ENCODE measurements at places on chromosomes 7 and 10. TPM values are rescaled to one million over a fixed set of nuclear protein-coding genes. Genes with fewer than 3 reads are reported as not detected.

DNA sequence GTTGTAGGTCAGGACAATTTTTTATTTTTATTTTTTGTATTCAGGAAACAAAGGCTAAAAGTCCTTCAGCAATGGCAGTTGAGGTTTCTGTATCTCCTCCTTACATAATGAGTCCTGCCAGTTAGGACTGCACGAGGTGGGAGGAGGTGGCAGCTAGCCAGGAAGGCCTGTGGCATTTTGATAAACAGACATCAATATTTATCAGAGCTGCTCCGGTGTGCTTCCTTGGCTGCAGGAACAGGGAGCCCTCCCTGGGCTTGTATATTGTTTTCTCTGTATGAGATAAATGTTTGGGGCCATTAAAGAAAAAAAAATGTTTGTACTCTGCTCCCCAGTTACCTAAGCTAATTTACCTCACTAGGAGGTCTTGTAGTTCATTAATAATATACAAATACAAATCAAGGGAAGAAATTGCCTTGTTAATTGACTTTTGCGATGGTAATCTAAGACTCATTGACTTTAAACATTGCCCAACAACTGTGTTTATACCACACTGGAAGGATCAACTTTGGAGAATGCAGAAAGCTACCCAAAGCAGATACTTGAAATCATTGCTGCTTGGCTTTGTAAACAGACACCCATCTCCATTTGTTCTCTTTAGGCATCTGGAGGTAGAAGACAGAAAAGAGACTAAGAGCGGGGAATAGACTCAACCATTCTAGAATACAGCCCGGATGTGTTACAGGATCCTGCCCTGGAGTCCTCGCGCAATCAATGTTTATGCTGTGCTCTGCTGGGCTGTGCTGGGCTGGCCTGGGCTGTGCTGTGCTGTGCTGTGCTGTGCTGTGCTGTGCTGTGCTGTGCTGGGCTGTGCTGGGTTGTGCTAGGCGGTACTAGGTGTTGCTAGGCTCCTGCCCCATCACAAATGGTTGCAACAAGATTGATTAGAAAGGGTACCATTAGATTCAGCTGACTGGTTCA is 36.5 kb upstream of the PDZD8 start:
- DNase-seq = no peak
- no peaks in the 10 kb centered on the region for H3K27me3 ChIP-seq
- peaks cover 4% of the 10 kb centered on the region for H3K4me1 ChIP-seq
- H3K4me3 ChIP-seq = no peak overlapping the region

GRCh38 chr10:84156768-84157167 is 16.8 kb upstream of the GPR15LG start:
- H3K4me1 ChIP-seq = no peaks in the 10 kb centered on the region
- H3K27ac ChIP-seq = no peak overlapping the region
- peaks cover 10% of the 10 kb centered on the region for H3K27me3 ChIP-seq
- H3K36me3 ChIP-seq = peaks cover 42% of the 10 kb centered on the region

DNA sequence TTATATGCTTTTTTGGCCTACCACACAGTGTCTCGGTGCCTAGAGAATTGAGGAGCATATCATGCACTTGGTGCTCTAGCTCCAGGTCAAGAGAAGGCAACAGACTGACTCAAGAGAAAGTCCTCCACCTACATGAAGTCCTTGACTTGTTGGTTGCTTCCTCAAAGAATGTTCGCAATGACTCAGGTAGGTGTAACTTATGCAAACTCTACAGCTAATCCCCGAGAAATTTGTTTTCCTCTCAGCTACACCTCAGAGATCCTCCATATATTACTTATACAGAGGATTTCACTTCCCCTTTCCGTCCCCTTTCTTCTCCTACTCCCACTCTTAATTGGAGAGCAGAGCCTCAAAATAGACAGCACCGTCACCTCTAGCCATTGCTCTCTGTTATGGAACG is 1013.1 kb downstream of the KCNMA1 start:
- H3K27ac ChIP-seq = no peak overlapping the region
- no peaks in the 10 kb centered on the region for H3K27me3 ChIP-seq
- DNase-seq = no peak
- no peaks in the 10 kb centered on the region for H3K36me3 ChIP-seq

The TLL2 gene
- total RNA-seq = 8.3 TPM

The NKX2-3 gene
- total RNA-seq = not detected

Data from heart right ventricle (tissue), 16 donors.